EH (cell line): ENCODE measurements at places on chromosomes 13 and 19.

- no peak for DNase-seq
Observed at GRCh38 chr19:4622695-4623421, 16.5 kb upstream of the TNFAIP8L1 start.

DNA sequence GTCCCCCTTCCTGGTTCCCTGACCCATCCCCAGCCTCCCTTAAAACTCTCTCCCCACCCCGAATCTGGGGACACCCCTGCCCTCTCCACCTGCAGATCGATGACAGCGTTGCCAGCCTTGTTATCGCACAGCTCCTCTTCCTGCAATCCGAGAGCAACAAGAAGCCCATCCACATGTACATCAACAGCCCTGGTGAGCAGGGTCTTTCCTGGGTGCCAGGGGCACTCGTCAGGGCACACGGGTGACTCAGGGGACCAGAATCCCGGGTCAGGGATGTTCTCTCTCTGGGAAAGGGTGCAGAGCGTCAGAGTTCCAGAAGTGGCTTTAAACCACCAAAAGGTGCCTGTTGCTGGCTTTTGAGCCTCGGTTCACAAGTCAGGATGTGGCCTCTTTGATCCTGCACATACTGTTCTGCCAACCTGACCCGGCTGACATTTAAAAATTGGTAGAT is 1.0 kb downstream of the CLPP start:
- peak; percentile 26 for DNase-seq

- no peak for DNase-seq
Observed at GRCh38 chr13:60214213-60215055, 50.7 kb upstream of the DIAPH3 start.

GRCh38 chr19:14349426-14349825 is 31.8 kb upstream of the ADGRE5 start:
- DNase-seq: no peak

DNA sequence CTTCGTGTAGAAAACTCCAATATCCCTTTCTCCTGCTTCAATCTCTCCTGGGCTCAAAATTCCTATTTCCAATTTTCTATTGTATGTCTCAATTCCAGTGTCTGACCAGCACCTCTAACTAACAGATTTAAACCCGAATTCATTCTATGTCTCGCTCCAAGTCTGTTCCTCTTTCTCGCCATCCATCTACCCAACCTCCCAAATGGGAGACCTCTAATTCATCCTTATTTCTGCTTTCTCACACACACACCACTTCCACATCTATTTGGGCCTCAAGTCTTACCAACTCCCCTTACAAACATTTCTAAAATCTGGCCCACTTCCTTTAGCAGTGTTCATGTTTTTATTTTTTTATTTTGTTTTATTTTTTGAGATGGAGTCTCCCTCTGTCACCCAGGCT is 53.3 kb downstream of the MBD3L2B start:
- DNase-seq: no peak

DNA sequence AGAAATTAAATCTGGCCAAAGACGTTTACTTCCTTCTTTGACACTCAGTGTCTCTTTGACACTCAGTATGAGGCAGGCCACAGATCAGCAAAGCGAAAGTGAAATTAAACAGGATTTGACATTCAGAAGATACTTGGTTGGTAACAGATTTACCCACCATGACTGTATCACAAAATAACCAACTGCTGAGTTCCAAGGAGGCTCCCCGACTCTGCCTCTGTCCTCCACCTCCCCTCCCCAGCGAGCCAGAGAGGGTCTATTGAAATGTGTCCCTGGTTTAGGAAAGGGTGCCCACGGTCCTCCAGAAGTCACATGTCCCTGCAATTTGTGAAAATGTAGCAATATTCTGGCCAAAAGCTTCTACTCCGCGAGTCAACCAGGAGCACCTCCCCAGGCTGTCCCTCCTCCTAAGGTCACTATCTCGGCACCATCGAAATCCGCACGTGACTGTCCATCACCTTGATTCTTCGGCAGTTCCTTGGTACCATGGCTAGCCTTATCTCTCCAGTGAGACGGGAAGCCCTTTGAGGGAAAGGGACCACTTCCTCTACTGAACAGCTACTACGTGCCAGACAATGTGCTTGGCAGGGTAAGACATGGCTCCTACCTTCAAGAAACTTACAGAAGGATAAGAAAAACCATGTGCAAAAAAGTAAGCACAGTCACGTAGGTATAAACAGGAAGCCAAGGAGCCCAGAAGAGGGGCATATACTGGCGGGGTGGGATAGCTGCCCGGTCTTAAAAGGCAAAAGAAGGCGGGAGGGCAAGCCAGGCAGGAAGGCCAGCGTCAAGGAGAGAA is 1.5 kb downstream of the N4BP2L1 start:
- DNase-seq: peak; percentile 40

DNA sequence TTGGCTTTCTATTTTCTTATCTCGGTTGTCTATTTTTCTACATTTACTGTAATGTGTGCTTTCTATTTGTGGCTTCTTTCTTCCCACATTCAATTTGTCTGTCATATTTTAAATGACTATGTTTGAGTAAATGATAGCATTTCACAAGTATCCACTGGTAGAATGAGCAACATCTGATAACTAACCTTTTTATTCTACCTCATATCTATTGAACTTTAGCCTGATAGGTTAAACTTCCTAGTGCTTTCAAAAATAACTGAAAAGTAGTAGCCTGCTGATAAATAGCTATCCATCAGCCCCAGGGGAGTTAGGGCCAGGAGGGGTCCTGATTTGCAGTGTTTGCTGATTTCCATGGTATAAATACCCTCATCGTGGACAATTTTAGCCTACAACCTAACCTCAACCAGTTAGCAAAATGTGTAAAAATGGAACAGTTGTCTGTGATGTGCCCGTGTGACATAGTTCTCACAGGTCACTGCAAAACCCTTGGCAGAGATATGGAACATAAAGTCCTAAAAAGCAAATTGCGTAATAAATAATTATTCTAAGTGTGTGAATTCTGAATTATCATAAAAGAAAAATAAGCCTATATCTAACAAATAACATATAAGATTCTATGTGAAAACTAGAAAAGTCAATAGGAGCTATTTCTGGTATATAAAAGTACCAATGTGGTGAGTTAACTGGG is 32.1 kb downstream of the KCTD12 start:
- DNase-seq: no peak
